EH (cell line): ENCODE measurements at places on chromosomes 2 and 18.

- DNase-seq = no peak
Observed at GRCh38 chr2:66573416-66573815, 138.5 kb downstream of the MEIS1 start.

- peak; percentile 74 for DNase-seq
Observed at GRCh38 chr2:64036034-64036705, 16.9 kb upstream of the VPS54 start.

- no peak for DNase-seq
Observed at GRCh38 chr2:133675-134593, 87.6 kb upstream of the FAM110C start.

GRCh38 chr2:169705927-169706326, 11.7 kb downstream of the PHOSPHO2 start:
- peak; percentile 84 for DNase-seq

GRCh38 chr18:58235001-58235436, 191.0 kb downstream of the NEDD4L start:
- no peak for DNase-seq

GRCh38 chr2:181374781-181375675, 82.2 kb upstream of the ITGA4 start:
- peak; percentile 70 for DNase-seq

DNA sequence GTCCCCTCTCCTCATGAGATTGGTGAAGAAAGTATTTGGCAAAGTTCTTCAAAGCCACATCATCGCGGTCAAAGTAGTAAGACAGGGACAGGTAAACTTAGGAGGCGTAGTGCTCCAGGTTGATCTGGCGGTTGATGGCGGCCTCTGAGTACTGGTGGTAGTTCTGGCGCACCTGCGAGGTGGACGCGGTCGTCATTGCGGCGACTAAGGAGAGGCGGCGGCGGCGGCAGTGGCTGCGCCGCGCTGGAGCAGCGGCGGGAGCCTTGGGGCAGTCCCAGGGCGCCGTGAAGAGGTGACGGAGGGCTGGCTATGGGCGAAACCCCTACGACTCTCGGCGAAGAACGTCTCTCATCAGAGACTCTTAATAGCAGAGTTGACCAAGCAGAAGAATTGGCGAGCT, 107.2 kb upstream of the UBE2E3 start:
- no peak for DNase-seq

DNA sequence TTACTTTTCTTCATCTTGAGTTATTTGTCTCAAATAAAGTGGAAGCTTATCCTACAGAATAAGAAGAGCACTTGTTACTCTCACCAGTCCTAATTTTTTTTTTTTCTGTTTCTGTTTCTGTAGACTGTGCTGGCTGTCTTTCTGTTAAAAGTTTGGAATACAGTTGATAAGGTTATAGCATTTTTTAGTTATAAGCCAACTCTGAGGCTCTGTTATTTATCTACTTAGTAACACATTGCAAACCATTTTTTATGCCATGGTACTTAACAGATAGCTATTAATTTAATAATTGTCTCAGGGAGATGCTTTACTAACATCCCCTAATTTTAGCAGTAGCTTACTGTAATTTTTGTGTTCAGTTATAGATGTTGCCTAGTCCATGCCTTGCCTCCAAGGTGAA, 37.9 kb downstream of the CREB1 start:
- no peak for DNase-seq
